ENCODE measurements at places on chromosomes 7 and 10.

DNA sequence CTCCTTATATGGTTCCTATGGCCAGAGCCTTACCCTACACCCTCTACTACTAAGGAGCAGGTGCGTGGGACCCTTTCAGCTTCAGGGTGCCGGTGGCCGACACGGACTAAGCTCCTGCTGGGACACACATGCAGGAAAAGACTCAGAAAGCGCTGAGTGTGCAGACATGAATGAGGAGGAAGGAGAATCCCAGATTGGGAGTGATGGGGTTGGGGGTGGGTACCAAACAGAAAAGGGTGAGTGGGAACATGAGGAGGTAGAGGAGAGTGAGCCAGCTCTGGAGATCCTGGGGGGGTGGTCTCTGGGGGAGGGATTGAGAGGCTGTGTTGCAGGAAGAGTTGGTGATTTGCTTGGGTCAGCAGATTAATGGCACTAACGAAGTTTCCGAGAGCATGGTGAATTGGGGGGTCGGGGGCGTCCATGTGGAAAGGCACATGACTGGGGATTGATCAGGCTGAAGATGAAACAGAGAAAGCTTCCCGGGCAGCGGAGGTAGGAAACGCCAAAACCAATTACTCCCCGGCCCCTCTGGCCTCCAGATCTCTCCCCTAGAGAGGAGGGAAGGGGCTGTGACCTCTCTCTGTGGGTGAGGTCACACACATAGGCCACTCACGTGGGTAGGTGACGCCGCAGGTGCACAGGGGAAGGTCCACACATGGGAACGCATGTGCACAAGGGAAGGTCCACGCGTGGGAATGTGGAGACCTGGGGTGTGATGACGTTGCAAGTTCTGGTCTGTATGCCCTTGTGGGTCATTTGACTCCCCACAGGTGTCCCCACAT lies 37.9 kb upstream of the SLF2 start:
- DNase-seq: no peak

DNA sequence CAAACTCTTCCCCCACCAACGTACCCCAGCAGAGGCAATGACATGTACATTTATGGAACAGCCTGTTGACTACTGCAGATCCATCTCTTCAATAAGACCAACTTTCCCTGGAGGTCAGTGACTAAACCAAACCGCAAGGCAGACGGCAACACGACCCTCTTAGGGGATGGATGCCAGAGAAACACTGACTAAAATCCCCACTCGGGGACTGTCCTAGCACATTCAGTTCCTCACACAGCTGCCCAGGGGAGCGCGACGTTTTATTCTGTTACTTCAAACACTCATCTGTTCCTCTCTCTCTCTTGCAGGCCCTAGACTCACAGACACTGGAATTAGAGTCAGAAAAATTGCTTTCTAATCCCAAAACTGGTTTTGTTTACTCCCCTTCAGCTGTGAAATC lies 146.5 kb upstream of the PRSS1 start:
- DNase-seq: no peak

DNA sequence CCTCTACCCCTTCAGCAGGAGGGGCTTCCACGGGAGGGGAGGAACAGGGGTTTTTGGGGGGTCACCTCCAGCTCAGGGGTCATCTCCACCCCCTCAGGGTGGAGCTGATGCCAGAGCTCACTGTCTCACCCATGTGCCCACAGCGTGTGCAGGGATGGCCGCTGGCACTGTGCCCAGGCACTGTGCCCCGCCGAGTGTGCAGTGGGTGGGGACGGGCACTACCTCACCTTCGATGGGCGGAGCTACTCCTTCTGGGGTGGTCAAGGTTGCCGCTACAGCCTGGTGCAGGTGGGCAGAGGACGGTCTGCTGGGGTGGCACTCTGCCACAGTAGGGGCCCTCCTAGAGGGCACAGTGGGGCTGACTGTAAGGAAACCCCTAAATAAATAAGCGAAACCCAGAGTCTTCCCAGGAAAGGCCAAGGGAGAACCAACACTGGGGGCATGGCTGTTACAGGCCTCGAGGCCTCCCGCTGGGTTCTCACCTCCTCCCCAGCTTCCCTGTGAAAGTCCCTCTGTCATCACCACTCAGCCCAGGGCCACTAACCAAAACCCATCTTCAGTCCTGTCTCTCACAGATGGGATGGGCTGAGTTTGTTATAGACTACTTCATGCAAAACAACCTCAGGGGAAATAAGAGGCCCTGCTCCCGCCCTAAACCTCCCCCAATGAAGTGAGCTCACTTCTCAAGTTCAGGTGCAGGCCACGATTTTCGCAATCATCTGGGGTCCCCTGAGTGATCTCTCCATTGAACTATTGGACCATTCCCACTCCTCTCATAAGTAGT lies 7.4 kb upstream of the ZNF467 start:
- no peak for DNase-seq

GRCh38 chr7:133353775-133354174 lies 100.9 kb downstream of the EXOC4 start:
- no peak for DNase-seq

DNA sequence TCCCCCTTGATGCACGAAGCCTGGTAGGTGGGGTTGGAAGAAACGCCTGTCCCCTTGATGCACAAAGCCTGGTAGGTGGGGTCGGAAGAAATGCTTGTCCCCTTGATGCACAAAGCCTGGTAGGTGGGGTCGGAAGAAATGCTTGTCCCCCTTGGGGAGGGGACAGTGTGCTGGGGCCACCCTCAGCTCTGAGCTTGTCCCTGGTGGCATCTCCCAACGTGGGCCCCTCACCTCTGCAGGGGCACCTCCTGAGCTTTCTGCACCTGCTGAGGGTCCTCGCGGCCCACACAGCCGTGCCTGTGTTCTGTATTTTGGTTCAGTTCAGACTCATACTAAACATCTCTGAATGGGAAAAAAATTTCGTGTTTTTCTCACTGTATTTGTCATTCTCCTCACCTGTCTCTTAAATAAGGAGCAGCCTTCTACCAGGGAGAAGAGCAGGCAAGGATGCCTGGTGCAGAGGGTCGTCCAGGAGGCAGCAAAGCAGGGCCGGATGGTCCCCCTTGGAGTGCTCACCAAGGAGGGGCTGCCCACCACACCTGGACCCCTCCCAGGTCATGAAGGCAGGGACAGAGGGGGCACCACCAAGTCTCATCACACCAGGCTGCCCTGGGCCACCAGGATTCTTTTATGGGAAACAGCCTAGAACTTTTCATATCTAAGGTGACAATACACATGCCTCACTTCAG lies 24.7 kb downstream of the VIPR2 start:
- no peak for DNase-seq

DNA sequence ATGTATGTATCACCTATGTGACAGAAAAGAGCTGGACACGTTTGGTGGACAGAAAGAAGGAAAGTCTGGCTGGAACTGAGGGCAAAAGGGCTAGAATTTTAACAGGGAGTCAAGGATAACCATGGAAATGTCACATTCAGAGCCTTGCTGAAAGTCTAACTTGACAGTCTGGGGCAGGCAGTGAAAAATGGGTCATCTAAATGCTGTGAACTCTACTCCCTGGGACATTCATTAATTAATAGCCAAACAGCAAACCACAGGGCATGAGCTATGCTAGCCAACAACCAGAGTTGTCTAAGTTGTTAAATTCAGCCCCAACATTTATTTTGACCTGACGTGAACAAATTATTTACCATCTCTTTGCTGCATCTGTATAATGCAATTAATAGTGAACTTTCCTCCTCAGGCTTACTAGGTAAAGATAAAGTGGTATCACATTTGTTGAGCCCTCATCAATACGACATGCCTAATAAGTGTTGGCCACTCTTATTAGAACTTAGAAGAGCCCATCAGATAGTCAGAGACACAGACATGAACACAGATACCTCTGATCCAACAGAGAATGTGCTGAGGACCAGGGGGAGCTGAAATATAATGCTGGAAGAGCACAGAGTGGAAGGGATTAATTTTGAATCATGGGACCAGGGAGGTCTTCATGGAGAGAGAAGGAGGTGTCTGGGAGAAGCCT lies 109.9 kb downstream of the SORCS1 start:
- no peak for DNase-seq

- no peak for DNase-seq
Observed at GRCh38 chr7:99290980-99291607, 18.5 kb downstream of the MYH16 start.

DNA sequence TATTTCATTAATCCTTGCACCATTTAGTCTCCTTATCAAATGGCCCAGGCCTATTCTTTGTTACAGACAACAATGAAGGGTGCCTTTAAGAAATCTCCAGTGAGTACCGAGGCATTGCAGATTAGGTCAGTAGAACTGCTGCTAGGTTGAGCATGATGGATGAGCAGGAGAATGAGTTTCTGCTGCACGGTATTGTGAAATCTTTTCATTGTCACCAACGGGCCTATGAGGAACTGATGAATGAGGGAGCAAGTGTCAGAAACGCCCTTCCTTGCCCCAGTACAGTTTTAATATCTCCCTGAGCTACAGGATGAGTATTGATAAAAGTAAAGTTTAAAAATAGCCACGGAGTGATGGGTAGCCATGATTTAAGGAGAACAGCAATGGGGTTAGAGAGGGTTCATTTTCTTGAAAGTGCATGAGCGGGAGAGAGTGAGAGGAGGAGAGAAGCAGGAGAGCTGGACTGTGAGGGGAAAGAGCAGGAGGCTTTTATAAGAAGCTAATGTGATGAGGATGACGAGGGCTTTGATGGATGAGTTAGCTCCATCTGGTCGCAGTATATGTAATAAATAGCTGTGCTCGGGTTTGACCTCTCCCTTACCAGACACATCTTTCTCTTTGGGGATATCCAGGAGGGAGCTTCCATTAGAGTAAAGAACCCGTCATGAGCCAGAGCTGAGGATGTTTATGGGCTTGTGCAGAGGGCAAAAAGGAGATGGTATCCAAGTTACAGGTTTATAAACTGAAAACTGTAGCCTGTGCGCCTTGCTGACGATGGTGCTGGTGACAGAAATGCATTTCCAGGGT lies 526.1 kb downstream of the LRMDA start:
- DNase-seq: no peak

- no peak for DNase-seq
Observed at GRCh38 chr10:49601857-49602256, 8.3 kb upstream of the SLC18A3 start.

- DNase-seq: peak; percentile 12
Observed at GRCh38 chr7:390761-391410, 100.9 kb downstream of the FOXL3 start.

GRCh38 chr10:89710753-89711152 lies 9.4 kb downstream of the KIF20B start:
- DNase-seq: no peak

DNA sequence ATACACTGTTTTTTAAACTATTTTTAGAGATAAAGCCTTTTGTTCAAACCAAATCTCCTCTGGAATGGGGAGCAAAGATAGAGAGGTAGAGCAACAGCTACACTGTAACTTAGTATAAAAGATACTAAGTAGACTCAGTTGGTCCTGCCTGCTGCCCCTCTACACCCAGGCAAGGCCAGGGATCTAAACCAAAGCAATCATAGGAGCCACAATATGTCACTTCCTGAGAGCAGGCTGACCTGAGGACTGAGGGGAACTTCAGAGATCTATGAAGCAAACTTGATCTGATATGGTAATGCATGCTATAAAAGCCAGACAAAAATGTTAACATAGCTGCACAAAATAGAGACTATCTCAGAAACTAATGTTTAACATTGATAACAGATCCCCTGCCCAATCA lies 7.0 kb upstream of the TRDMT1 start:
- DNase-seq: no peak

GRCh38 chr10:98170249-98171117 lies 36.0 kb downstream of the R3HCC1L start:
- DNase-seq: no peak

GRCh38 chr7:45036796-45037195 lies 36.8 kb downstream of the CCM2 start:
- DNase-seq: no peak

- no peak for DNase-seq
Observed at GRCh38 chr7:88437132-88437531, 130.4 kb upstream of the STEAP4 start.

DNA sequence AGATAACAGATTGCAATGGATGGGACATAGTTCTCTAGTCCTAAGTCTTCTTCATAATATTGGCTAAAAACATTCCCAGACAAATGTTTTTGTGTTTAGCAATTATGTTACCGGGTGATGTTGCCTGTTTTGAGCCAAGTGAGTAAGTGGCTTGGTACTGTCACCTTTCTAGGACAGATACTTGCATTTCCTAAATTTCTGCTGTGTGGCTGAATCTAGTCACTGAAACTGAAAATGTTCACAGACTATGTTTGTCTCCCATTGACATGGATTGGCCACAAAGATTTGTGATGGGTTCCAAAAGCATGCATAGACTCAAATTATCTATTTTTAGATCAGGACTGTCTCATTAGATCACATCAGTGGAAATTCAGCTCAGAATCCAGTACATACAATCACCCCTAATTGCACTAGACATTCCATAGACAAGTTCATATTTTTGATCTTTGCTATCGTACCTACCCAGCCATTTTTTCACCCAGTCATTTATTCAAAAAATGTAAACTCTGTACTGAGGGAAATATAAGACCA lies 1222.1 kb upstream of the AUTS2 start:
- DNase-seq: no peak

DNA sequence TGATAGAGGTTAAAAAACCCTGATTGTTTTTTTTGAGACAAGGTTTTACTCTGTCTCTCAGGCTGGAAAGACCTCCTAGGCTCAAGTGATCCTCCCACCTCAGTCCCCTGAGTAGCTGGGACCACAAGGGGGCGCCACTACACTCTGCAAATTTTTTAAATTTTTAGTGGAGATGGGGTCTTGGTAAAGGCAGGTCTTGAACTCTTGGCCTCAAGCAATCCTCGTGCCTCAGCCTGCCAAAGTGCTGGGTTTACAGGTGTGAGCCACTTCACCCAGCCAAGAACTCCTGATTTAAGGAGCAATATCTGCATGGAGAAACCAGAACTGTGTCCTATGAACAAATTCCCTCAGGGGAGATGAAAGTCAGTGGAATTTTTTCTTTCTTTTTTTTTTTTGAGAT lies 7.3 kb upstream of the KLHDC10 start:
- peak; percentile 72 for DNase-seq

DNA sequence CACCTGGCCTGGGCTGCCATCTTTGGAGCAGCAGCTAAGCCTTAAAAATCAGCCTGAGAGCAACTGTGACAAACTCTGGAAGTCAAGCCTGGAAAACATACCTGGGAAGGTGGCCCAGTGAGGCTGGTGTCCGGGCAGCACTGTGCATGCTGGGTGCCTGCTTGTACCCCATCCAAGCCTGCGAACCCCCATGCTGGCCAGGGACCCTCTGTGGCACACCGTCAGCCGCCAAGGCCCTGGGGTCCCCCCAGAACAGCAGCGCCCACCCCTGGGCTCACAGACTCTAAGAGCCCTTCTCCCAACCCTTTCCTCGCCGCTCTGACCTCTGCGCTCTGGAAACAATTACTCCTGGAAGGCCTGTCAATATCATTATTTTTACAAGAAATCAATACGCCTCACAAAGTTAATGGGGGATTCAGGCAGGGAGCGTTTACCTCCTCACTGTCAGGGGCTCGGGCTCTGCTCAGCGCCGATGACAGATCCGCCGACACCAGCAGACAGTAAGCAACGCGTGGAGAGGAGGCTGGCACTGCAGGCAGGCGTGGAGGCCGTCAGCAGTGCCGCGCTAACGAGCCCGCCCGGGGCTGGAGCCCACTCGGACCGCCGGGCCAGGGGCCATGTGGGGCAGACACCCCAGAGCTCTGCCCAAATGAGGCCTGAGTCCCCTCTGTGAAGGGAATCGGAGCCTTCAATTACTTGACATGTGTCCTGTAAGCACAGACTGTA lies 54.4 kb downstream of the EBF3 start:
- DNase-seq: no peak

All from activated T-cell treated with anti-CD3 and anti-CD28 coated beads, Interleukin-2, amount 50 U/mL, for 1 hour (primary cell).